ENCODE measurements at places on chromosomes 5 and 9.

DNA sequence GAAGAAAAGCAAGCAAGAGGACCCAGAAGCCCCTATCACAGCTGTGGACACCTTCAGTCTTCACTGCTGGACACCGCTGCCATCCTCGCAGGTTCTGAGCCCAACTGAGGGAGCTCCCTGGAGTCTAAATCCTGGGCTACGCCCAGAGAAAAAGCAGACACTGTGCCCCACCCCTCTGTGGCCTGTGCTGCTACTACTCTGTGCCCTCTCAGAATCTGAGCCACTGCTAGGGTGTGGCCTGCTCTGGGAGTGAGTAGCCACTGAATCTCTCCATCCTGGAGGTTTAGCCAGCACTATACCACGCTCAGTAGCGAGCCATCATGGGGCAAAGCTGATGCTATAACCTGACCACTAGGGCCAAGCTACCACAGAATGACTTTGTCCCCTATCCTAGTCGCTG lies 338.2 kb downstream of the NPR3 start:
- DNase-seq = no peak

- DNase-seq = no peak
Observed at GRCh38 chr9:129513282-129513681, 107.6 kb downstream of the C9orf50 start.

- DNase-seq = no peak
Observed at GRCh38 chr5:168969326-168969886, 331.5 kb downstream of the SLIT3 start.

DNA sequence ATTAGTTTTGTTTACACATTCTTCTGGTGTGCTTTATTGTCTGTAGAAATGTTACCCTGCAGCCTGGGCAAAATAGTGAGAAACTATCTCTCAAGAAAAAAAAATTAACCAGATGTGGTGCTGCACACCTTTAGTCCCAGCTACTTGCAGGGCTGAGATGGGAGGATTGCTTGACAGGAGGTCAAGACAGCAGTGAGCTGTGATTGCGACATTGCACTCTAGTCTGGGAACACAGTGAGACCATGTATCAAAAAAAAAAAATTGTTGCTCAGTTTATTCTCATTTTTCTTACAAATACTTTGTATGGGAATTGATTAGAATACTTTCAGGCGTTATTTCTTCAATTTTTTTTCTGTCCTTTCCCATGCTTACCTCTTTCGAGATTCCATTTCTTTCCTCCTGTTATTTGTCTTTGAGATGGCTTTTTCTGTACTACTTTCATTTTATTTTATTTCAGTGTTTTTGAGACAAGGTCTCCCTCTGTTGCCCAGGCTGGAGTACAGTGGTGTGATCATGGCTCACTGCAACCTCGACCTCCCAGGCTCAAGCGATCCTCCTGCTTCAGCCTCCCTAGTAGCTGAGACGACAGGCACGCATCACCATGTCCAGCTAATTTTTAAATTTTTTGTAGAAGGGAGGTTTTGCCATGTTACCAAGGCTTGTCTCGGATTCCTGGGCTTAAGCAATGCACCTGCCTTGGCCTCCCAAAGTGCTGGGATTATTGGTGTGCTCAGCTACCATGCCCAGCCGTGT lies 24.9 kb downstream of the TENT2 start:
- DNase-seq = no peak

GRCh38 chr9:92513349-92513748 lies 22.4 kb downstream of the ECM2 start:
- no peak for DNase-seq

DNA sequence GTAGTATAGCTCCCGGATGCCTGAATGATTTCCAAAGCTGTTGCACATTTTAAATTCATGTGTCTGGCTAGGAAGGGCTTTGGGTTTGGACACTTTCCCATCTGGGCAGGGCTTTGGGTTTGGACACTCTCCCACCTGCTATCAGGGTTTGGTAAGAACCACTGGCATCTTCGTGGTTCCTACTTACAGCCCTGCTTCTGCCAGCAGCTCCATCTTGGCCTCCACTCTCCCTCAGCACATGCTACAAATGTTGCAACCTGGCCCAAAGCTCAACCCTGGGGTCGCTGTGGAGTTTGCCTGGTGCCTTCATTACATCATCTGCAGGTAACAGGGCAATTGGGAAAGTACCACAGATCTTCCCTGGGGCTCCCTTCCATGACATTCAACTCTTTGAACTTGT lies 3.5 kb downstream of the TMCO6 start:
- no peak for DNase-seq
